ENCODE measurements at places on chromosomes 2 and 18. TPM values are rescaled to one million over a fixed set of nuclear protein-coding genes. Genes with fewer than 3 reads are reported as not detected.

Gene ZNF892
- polyA plus RNA-seq = 4.4 TPM

Gene CFC1
- polyA plus RNA-seq = not detected

DNA sequence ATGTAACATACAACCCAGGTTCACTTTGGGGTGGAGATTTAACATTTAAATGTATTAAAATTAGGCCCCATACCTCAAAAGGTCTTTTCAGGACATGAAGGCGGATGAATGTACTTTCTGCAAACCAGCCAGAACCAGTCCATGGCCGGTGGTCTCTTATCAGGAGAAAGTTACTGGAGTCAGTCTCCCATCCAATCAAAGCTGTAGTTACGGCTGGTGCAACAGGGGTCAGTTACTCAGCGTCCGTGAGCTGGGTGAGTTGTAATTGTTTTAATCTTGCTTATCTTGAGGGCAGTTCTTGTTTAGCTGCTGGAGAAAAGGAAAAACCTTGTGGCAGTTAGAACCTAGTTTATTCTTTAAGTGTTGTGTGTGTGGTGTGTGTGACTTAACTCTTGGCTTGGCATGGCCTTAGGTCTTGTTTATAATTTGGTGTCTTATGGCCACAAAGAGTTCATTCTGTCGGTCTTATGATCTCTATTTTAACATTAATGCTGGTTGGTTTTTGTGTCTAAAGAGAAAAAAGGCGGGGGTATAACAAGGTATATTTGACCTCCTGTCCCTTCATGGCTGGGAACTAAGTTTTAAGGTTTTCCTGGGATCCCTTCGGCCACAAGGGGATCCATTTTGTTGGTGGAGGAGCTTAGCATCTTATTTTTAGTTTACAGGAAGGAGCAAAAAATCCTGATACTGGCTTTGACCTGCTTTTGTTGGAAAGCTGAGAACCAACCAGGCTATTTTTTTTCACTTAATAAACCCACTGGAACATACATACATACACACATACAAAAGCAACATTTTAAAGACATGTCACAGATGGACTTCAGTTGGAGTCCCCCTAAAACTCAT is 143.5 kb upstream of the NCK2 start:
- DNase-seq = no peak

- no peak for DNase-seq
Observed at GRCh38 chr2:187976259-187976985, 315.3 kb upstream of the GULP1 start.
